ENCODE measurements at places on chromosomes 16 and 17. TPM values are rescaled to one million over a fixed set of nuclear protein-coding genes. Genes with fewer than 3 reads are reported as not detected.

DNA sequence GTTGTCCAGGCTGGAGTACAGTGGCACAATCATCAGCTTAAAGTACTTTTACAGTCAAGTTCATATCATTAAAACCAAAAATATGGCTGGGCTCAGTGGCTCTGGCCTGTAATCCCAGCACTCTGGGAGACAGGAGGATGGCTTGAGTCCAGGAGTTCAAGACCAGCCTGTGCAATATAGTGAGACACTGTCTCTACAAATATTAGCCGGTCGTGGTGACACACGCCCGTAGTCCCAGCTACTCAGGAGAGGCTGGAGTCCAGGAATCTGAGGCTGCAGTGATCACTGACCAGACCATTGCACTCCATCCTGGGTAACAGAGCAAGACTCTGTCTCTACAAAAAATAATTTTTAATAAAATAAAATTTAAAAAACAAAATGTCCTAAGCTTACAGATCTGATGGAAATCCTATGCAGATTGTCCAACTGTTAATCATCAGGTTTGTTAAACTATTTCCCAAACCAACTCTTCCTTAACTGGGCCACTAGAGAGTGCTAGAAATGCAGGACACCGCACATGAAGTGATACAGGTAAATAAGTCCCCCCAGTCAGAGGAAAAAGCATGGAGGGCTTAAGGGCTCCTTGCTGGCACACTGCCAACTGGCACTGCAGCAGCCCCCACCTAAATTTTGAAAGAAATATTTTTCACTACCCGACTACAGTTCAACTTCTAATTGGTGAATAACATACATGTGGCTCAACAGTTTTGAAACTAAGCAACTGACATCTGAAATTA lies 2.8 kb downstream of the USP22 start:
- peak; percentile 39 for DNase-seq

GRCh38 chr17:37570527-37571093 lies 38.6 kb downstream of the SYNRG start:
- peak; percentile 69 for DNase-seq

DNA sequence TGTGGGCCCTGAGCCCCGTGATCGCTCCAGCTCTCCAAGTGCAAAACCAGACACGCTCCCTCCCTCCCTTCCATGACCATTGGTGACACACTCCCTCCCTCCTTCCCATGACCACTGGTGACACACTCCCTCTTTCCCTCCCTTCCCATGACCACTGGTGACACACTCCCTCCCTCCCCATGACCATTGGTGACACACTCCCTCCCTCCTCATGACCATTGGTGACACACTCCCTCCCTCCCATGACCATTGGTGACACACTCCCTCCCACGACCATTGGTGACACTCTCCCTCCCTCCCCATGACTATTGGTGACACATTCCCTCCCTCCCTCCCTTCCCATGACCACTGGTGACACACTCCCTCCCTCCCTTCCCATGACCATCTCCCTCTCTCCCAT lies 56.3 kb downstream of the LMF1 start:
- peak; percentile 61 for DNase-seq

DNA sequence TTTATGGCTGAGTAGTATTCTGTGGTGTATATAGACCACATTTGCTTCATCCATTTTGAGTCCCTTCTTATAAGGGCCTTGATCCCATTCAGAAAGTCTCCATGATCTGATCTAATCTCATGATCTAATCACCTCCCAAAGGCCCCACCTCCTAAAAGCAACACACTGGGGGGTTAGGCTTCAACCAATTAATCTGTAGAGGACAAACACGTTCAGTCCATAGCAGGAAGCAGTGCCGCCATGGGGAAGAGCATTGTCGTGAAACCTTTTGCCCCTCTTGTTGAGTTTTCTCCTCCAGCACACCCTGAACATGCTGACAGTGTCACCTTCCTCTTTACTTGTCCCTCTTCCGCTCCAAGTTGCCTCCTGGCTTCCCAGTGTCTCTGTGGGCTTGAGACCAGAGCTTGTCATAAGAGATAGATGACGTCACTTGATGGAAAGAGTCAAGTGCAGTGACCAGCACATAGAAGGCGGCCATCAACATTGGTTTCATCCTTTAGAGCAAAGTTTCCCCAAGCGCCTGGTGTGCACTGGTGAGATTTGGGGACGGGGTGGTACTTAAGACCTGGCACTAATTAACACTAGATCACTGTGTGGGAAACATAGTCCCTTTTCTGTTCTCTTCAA lies 74.1 kb downstream of the PRKCB start:
- no peak for DNase-seq

- DNase-seq: peak; percentile 78
Observed at GRCh38 chr17:38748149-38748891, at the start of gene PCGF2. PCGF2 (minus strand) TSS chr17:38748336; CDS start chr17:38740402, 7,934 bp downstream.

- no peak for DNase-seq
Observed at GRCh38 chr17:31308372-31309334, 5.2 kb downstream of the EVI2B start.

DNA sequence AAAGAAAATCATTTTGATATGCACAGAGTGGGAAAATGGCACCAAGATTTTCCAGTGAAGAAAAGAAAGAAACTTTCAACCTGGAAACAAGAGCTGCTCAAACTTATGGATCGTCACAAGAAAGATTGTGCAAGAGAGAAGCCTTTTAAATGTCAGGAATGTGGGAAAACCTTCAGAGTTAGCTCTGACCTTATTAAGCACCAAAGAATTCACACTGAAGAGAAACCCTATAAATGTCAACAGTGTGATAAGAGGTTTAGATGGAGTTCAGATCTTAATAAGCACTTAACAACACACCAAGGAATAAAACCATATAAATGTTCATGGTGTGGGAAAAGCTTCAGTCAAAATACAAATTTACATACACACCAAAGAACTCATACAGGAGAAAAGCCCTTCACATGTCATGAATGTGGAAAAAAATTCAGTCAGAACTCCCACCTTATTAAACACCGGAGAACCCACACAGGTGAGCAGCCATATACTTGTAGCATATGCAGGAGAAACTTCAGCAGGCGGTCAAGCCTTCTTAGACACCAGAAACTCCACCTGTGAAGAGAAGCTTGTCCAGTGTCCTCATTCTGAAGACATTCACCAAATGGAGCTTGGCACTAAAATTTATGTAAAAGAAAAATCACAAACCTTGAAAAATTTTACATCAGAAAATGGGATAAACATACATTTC lies 12.2 kb downstream of the ZNF75A start:
- peak; percentile 64 for DNase-seq

GRCh38 chr16:84879569-84880487 lies 60.0 kb downstream of the CRISPLD2 start:
- DNase-seq: peak; percentile 60

DNA sequence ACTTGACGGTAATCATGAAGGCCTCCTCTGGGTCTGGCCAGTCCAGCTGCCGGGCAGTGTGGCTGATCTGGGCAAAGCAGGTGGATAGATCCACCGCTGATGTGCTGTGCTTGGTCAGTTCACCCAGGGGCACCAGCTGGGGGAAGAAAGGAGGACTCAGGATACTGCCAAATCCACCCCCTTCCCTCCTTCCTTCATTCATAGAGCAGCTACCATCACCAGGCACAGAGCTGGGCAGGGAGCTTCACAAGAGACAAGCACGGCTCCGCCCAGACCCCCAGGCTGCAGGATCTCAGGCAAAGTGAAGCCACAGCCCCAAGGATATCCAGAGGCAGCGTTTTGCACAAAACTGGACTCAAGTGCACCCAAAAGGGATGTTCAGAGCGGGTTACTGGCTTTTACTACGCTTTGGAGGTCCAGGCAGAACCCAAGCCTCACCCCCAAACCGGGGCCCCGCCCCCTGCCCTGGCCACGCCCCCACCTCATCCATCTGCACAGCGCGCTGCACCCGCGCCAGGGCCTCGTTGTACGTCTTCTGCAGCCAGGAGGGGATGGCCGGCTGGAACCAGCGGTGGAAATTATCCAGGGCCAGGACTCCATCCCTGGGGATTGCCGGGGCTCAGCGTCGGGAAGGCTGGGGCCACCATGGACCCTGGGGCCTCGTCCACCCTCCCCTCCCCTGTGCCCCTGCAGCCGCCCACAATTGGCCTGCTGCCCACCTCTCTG lies 9.1 kb downstream of the UNC13D start:
- DNase-seq: no peak

DNA sequence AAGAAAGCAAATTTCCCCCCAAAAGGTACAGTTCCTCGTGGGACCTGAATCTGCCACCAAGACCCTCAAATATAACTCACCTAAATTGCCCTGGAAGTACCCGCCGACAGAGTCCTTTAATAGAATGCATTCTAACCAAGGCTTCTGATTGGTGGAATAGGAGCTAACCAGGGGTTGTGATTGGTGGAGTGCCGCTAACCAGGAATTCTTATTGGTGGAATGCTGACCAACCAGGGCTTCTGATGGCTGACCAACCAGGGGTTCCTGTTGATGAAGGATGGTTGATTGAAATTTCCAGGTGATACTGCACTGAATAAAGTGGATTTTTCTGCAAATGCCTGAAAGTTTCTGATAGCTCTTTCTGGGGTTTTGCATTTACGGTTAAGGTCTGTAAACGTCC lies 6.5 kb downstream of the TFAP4 start:
- peak; percentile 38 for DNase-seq

GRCh38 chr17:18257268-18257981 lies 1.1 kb downstream of the FLII start:
- peak; percentile 41 for DNase-seq

DNA sequence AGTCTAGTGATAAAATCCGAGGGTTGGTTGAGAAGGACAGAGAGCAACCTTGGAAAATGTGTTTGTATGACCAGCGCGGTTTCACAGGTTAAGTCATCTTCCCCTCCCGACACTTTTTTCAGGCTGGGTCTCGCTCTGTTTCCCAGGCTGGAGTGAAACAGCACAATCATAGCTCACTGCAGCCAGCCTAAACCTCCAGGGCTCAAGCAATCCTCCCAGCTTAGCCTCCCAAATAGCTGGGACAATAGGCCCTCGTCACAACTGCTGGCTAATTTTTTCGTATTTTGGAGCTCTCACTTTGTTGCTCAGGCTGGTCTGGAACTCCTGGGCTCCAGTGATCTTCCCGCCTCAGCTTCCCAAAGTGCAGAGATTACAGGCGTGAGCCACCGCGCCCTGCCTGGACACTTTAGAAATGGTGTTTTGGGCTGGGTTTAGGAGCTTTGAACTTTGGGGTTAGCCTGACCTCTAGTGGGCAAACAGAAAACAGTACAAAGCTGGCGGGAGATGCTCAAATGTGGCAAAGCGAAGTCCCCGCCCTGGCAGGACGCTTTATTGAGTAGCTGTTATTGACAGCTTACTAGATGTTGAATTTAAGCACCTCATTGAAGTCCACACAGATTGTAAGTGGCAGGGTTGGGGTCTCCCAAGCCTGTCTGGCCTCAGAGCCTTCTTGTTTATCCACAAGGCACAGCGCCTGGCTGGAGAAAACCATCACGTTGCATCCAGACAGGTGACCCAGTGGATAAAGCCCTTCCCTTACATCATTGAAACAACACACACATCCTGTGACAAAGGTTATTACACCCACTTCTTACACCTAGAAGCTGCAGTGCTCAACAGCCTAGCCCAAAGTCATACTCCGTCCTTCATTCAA lies 34.7 kb upstream of the RBBP6 start:
- peak; percentile 54 for DNase-seq

GRCh38 chr17:38379448-38379847 lies 27.8 kb downstream of the SOCS7 start:
- DNase-seq: no peak

- DNase-seq: peak; percentile 100
Observed at GRCh38 chr17:47279062-47279801, 25.6 kb downstream of the ITGB3 start.

- peak; percentile 12 for DNase-seq
Observed at GRCh38 chr16:19330841-19331397, 45.4 kb downstream of the CLEC19A start.

- peak; percentile 21 for DNase-seq
Observed at GRCh38 chr16:31696968-31697743, 169.5 kb downstream of the AHSP start.

DNA sequence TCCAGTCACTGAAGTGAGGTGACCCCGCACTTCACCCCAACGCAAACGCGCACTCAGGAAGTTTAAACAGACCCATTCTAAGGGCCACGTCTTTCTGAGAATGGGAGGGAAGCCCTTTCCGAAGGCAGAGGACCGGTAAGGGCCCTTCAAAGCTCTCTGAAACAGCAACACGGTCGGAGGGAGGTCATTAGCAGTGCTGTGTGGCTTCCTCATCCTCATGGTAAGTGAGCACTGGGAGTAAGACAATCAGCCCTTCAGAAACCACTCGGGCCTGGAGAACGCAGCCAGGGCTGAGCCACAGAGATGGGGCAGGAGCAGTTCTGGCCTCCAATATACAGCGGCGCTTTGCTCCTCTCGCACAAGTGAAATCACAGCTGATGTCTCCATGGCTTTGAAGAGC lies 23.7 kb downstream of the SRL start:
- no peak for DNase-seq

DNA sequence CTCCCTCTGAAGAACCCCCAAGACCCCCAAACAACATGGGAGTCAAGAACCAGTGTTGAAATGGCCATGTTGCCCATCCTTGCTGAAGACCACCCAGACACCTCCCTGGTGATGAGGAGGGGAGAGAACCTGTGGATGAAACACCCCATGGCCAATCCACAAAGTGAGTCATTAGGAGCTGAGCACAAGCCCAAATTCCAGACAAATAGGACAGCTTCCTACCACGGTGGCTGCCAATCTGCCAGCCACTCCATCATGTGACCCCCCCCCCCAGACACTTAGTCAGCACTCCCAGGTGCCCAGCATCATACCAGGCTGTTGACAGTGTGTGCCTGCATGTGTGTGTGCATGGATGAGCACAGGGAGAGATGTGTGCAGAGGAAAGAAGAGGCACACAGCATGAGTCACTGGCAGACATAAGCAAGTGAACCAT lies 26.4 kb upstream of the RPL38 start:
- peak; percentile 76 for DNase-seq

The USP32 gene
- 17.2 TPM for total RNA-seq

The SAMD14 gene
- 0.07 TPM for total RNA-seq

The IGF2BP1 gene
- total RNA-seq: 1.2 TPM

The G6PC1 gene
- total RNA-seq: not detected

The ERBB2 gene
- total RNA-seq: 51.1 TPM

Measured in Caki2 (cell line).